ENCODE measurements at places on chromosomes 16 and 17.

DNA sequence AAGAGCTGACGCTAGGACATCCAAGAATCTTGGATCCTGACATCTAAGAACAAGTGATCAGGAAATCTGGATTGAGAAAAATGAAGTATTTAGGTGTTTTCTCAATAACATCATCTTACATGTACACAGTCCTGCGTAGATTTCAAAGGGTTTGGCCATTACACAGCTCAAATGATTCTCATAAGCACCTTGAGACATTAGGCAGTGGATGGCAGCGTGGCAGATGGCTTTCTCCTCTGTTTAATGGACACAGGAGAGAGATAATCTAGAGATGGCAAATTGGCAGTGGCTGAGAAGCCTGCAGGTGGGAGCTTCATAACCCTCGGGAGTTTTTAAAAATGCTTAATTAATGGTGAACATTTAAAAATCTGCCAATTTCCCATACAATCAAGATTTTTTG is 137.5 kb downstream of the ZFHX3 start:
- DNase-seq, result no peak

GRCh38 chr17:22253007-22253406 is 560.7 kb downstream of the KCNJ18 start:
- no peak for DNase-seq

DNA sequence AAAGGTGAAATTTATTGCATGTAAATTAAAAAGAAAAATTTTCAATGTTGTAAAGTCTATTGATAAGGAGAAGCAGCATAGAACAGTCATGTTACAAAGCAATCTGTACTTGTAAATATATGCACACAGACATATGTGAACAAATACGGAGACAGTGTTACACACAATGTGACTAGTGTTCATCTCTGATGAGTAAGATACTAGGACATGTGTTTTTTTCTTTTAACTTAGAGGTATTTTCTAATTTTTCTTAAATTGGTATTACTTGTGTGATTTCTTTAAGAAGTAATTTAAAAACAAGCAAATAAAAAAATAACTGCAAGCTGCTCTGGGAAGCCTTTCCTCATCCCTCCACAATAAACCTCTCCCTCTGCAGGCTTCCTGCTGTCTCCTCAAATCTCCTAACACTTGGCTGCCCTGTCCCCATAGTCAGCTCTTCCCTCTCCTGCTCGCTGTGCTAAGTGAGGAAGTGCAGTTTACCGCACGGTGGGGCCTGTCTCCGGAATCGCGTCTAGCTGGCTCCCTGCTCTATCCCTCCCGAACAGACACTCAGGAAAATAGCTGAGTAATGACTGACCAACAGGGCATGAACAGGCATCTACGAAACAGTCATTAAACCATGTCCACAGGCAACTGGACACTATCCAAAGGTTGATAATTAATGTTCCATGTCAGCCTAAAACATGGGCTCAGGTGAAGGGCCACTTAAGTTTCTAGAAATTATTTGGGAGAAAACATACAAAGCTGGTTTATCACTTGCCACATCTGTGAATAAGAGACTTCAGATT is 35.9 kb downstream of the CMTM4 start:
- no peak for DNase-seq

DNA sequence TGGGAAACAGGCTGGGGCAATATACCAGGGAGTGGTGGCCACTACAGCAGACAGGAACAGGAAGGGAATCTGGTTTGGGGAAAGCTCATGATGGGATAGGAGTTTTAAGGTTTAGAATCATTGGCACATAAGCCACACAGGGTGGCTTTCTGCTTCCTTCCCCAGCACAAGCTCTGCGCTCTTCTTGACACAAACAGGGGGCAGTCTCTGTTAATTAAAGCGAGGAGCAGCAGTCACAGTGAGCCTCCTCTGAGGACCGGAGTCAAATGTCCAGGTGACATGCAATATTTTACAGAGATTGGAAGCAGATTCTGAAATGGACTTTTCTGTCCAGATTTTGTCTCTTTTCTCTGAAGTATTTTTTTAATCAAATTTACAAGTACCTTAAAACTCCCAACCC is 2.8 kb upstream of the SHISA9 start:
- no peak for DNase-seq

DNA sequence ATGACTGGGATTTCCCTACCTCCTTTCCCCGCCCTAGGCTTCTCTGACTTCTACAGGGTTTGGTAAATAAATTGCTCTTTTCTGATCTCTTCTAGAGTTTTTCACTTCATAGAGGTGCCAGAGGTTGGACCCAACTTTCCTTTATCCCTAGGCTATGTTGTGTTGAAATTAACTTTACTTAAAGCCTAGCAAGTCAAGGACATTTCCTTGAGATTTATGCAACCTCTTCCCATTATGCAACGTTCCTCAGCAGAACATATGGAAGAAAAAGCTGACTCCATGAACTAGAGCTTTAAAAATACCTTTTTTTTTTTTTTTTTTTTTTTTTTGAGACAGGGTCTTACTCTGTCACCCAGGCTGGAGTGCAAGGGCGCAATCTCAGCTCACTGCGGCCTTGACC is 15.5 kb downstream of the MPO start:
- no peak for DNase-seq

DNA sequence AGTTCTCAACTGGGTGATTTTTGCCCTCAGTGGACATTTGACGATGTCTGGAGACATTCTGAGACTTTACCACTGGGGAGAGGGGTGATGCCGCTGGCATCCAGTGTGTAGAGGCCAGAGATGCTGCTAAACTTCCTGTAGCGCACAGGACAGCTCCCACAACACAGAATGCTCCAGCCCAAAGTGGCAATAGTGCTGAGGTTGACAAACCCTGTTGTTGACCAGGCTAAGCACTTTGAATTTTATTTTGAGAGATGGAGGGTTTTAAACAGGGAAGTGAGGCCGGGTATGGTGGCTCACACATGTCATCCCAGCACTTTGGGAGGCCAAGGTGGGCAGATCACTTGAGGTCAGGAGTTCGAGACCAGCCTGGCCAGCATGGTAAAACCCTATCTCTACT is 44.0 kb downstream of the SYT17 start:
- no peak for DNase-seq

DNA sequence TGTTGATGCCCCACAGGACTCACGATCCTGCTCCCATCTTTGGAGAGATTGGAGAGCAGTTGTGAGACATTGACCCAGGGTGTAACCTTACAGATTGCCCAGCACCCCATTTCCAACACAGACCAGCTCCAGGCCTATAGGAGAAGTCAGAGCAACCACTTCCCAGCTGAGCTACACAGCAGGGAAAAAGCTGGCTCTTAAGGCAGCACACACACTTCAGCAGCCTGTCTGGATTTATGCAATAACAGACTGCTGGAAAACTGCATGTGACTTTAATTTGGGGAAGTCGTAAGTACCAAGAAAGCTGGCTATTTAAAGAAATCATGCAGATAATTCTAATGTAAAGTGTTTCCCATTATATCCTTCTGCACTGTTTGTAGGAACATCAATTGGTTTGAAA is 30.8 kb downstream of the NOG start:
- no peak for DNase-seq

GRCh38 chr16:72873044-72873443 is 174.9 kb downstream of the ZFHX3 start:
- DNase-seq, result no peak

GRCh38 chr17:7098802-7099459 is 15.7 kb downstream of the ASGR2 start:
- DNase-seq, result no peak

- DNase-seq, result peak; percentile 6
Observed at GRCh38 chr17:15651583-15652110, 32.1 kb upstream of the FBXW10B start.

GRCh38 chr16:84609563-84610177 is 8.2 kb downstream of the COTL1 start:
- DNase-seq, result no peak

- DNase-seq, result no peak
Observed at GRCh38 chr16:3609895-3610697, 1.3 kb downstream of the SLX4 start.

Data from stimulated activated CD4-positive, alpha-beta T cell treated with anti-CD3 and anti-CD28 coated beads, Interleukin-12 subunit alpha, Interleukin-12 subunit beta, amount 100 ng/mL, for 4 hours (primary cell).